ENCODE measurements at places on chromosomes 12 and 14. TPM values are rescaled to one million over a fixed set of nuclear protein-coding genes. Genes with fewer than 3 reads are reported as not detected.
A peak's percentile ranks its signal among the peaks of the same experiment; 100 is the strongest.

GRCh38 chr12:4780641-4781611 lies 60.7 kb downstream of the GALNT8 start:
- H3K4me3 ChIP-seq, result no peak overlapping the region
- no peaks in the 10 kb centered on the region for H3K4me1 ChIP-seq
- H3K27ac ChIP-seq, result no peak overlapping the region
- DNase-seq, result no peak

GRCh38 chr14:104576970-104577332 lies 2.6 kb upstream of the C14orf180 start:
- peak; percentile 92 for DNase-seq
- peak overlapping the region; percentile 96 for H3K27ac ChIP-seq
- no peaks in the 10 kb centered on the region for H3K36me3 ChIP-seq

GRCh38 chr14:100317912-100318808 lies 5.0 kb upstream of the SLC25A47 start:
- H3K27ac ChIP-seq, result no peak overlapping the region
- no peaks in the 10 kb centered on the region for H3K36me3 ChIP-seq
- DNase-seq, result peak; percentile 45
- H3K4me1 ChIP-seq, result no peaks in the 10 kb centered on the region

- H3K4me1 ChIP-seq, result peaks cover 18% of the 10 kb centered on the region
- H3K27ac ChIP-seq, result peak overlapping the region; percentile 91
- H3K27me3 ChIP-seq, result no peaks in the 10 kb centered on the region
- peak; percentile 89 for DNase-seq
- H3K36me3 ChIP-seq, result no peaks in the 10 kb centered on the region
These were observed 216.2 kb downstream of the TTC8 start for GRCh38 chr14:89040460-89041256.

DNA sequence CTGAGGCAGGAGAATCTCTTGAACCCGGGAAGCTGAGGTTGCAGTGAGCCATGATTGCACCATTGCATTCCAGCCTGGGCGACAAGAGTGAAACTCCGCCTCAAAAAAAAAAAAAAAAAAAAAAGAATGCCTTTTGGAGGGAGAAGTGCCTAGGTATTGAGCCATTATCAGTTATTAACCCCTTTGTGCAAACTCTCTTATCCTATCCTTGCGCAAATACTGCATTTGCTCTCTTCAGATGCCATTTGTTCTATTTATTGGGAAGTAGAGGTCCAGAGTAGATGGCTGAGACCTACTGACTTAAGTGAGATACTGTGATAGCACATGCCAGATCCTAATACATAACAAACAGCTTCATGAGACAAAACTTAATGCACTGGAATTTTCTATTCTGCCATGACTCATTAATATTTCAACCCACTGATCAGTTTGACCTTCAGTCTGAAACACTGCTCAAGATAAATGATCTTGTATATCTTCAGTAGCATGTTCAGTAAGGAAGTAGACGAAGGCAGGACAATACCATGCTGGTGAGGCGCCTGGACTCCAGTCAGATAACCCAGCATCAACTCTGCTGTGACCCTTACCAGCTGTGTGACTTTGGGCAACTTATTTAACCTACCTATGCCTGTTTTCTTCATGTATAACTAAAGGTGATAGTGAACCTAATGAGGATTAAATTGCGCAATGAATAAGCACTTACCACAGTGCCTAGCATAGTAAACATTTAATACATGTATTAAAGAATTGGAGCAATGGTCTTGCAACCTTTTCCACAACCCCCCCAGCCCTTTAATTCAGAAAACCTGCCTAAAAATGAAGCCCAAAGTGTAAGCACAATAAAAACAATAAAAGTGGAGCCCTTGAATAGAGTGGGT lies 5.7 kb upstream of the DNAAF2 start:
- no peak overlapping the region for H3K4me3 ChIP-seq
- DNase-seq, result peak; percentile 46
- H3K27me3 ChIP-seq, result no peaks in the 10 kb centered on the region
- peaks cover 28% of the 10 kb centered on the region for H3K36me3 ChIP-seq

- H3K36me3 ChIP-seq, result peaks cover 16% of the 10 kb centered on the region
- H3K4me1 ChIP-seq, result no peaks in the 10 kb centered on the region
- H3K4me3 ChIP-seq, result no peak overlapping the region
- no peak overlapping the region for H3K27ac ChIP-seq
- H3K27me3 ChIP-seq, result no peaks in the 10 kb centered on the region
- no peak for DNase-seq
These were observed 30.6 kb downstream of the ATG14 start for GRCh38 chr14:55381040-55381439.

DNA sequence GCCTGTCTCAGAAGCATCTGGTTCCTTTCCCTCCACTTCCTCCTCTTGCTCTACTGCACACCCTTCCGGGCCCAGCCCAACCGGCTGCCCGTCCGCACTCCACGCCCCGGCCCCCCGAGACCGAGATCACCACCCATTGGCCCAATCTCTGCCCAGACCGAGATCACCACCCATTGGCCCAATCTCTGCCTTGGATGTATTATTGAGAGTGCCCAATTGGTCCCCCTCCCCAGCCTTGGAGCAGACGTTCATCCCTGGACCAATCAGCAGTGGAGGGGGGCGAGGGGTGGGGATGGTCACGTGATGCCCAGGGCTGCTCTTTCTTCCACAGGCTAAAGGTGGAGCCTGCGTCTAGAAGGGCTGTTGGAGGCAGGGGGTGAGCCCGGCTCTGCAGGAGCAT lies 75.6 kb upstream of the TMEM132C start:
- no peak for DNase-seq
- no peak overlapping the region for H3K4me3 ChIP-seq
- H3K36me3 ChIP-seq, result no peaks in the 10 kb centered on the region
- H3K27ac ChIP-seq, result no peak overlapping the region

GRCh38 chr12:55654511-55655214 lies 18.0 kb downstream of the OR10P1 start:
- no peaks in the 10 kb centered on the region for H3K27me3 ChIP-seq
- no peaks in the 10 kb centered on the region for H3K36me3 ChIP-seq
- no peak overlapping the region for H3K4me3 ChIP-seq
- peaks cover 65% of the 10 kb centered on the region for H3K4me1 ChIP-seq

DNA sequence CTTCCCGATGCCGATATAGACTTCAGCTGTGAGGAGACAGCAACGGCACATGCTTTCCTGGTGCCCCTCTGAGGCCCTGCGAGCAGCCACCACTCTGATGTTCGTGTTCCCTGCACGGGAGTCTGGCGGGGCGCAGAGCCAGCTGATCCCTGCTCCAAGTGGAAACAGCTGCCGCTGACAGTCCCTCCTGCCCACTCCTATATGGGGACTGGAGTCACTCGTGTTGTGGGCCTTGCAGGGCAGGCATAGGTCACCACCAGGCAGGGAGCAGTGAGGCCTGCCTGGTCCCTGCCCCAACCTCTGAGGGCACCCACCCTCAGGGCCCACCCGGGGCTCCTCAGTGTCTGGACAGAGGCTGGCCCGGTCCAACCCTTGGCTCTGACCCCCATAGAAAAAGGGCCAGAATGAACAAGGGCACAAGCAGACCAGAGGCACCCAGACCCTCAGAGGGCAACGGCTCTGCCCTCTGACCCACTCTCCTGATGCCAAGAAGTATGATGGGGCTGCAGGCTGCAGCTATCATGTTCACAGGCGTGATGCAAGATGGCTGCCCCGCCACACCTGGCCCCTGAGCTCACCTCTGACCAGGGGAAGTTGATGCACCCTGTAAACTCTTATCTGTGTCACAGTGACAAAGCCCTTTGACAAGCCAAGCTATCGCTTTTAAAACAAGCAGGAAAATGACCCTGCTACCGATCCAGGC lies 181.6 kb downstream of the CALM1 start:
- no peak for DNase-seq
- no peaks in the 10 kb centered on the region for H3K27me3 ChIP-seq
- H3K36me3 ChIP-seq, result peaks cover 18% of the 10 kb centered on the region
- no peak overlapping the region for H3K4me3 ChIP-seq
- H3K27ac ChIP-seq, result no peak overlapping the region
- H3K4me1 ChIP-seq, result no peaks in the 10 kb centered on the region

GRCh38 chr14:67486890-67487289 lies 1.6 kb downstream of the TMEM229B start:
- DNase-seq, result no peak
- no peaks in the 10 kb centered on the region for H3K4me1 ChIP-seq
- H3K4me3 ChIP-seq, result no peak overlapping the region
- H3K27ac ChIP-seq, result no peak overlapping the region
- H3K27me3 ChIP-seq, result no peaks in the 10 kb centered on the region

- H3K27ac ChIP-seq, result no peak overlapping the region
- H3K36me3 ChIP-seq, result no peaks in the 10 kb centered on the region
- no peaks in the 10 kb centered on the region for H3K4me1 ChIP-seq
- no peaks in the 10 kb centered on the region for H3K27me3 ChIP-seq
- no peak overlapping the region for H3K4me3 ChIP-seq
These were observed 184.3 kb upstream of the C14orf180 start for GRCh38 chr14:104395276-104395675.

DNA sequence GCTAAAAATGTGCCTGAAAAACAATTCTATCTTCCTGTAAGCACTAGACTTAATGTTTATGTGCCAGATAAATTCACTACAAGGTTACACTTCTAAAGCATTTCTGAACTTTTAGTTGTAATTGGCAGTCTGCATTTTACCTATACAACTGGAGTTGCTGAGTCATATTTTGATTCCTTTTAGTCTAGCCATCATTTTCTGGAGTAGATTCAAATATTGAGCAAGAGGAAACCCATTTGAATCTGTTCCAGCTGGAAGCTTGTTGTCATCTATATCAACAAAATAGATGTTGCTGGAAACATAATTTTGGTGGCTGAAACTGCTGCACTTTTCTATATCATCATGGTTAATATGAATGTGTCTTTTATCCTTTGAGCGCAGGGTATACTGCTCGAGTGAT lies 122.2 kb upstream of the CCDC175 start:
- no peaks in the 10 kb centered on the region for H3K27me3 ChIP-seq
- DNase-seq, result no peak
- H3K4me3 ChIP-seq, result no peak overlapping the region

GRCh38 chr14:22463763-22464173 lies 125.3 kb downstream of the DAD1 start:
- H3K27me3 ChIP-seq, result no peaks in the 10 kb centered on the region
- no peak overlapping the region for H3K4me3 ChIP-seq
- no peak overlapping the region for H3K27ac ChIP-seq
- no peak for DNase-seq

GRCh38 chr12:113329022-113329790 lies 5.7 kb downstream of the SLC8B1 start:
- no peak overlapping the region for H3K27ac ChIP-seq
- H3K4me1 ChIP-seq, result no peaks in the 10 kb centered on the region
- H3K4me3 ChIP-seq, result no peak overlapping the region
- no peak for DNase-seq

DNA sequence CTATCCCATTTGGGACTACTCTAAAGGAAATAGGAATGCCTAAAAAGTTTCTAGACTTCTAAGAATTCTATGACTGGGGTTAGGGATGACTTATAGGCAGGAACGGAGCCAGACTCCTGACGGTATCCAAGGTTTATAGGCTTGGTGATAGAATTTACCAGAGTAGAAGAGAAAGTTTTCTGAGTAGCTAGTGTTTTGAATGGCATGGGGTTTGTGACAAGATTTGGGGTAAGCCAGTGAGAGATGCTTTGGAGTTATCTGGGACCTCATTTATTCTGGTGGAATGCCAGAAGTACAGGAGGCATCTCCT lies 444.6 kb downstream of the RAD51B start:
- no peaks in the 10 kb centered on the region for H3K36me3 ChIP-seq
- DNase-seq, result no peak
- H3K4me3 ChIP-seq, result no peak overlapping the region
- H3K27ac ChIP-seq, result peak overlapping the region; percentile 55
- peaks cover 11% of the 10 kb centered on the region for H3K4me1 ChIP-seq
- no peaks in the 10 kb centered on the region for H3K27me3 ChIP-seq

DNA sequence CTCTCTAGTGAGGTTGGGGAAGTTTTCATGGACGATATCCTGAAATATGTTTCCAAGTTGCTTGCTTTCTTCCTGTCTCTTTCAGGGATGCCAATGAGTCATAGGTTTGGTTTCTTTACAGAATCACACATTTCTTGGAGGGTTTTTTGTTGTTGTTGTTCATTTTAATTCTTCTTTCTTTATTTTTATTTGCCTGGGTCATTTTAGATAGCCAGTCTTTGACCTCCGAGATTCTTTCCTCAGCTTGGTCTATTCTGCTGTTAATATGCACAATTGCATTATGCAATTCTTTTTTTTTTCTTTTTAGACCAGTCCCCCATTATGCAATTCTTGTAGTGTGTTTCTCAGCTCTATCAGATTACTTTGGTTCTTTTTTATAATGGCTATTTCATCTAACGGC lies 338.9 kb downstream of the AEBP2 start:
- H3K36me3 ChIP-seq, result no peaks in the 10 kb centered on the region
- H3K4me1 ChIP-seq, result no peaks in the 10 kb centered on the region
- no peak overlapping the region for H3K27ac ChIP-seq
- no peak overlapping the region for H3K4me3 ChIP-seq
- no peaks in the 10 kb centered on the region for H3K27me3 ChIP-seq
- no peak for DNase-seq

- H3K4me3 ChIP-seq, result no peak overlapping the region
- no peaks in the 10 kb centered on the region for H3K4me1 ChIP-seq
- no peak overlapping the region for H3K27ac ChIP-seq
- no peaks in the 10 kb centered on the region for H3K36me3 ChIP-seq
- peak; percentile 60 for DNase-seq
- no peaks in the 10 kb centered on the region for H3K27me3 ChIP-seq
These were observed 15.1 kb upstream of the GRIP1 start for GRCh38 chr12:66693901-66694513.

DNA sequence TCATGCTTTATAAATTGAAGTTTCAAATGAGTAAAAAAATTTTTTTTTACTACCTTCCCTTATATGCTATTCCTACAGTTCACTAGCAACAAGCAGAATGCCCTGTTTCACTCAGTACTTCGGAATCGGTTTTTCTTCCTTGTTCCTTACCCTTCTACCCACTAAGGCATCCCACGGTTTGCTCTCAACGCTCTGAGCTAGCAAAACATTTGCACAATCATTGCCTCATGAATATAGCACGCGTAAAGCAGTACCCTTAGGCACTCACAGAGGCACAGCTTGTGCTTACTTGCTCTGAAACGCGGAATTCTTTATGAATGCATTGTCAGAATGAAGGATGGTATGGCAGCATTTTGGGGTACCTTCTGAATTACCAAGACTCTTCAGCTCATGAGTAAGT lies 45.0 kb downstream of the PPP1R13B start:
- H3K4me1 ChIP-seq, result no peaks in the 10 kb centered on the region
- no peak for DNase-seq
- no peaks in the 10 kb centered on the region for H3K27me3 ChIP-seq
- no peak overlapping the region for H3K27ac ChIP-seq
- no peak overlapping the region for H3K4me3 ChIP-seq
- no peaks in the 10 kb centered on the region for H3K36me3 ChIP-seq

- no peaks in the 10 kb centered on the region for H3K27me3 ChIP-seq
- H3K4me3 ChIP-seq, result no peak overlapping the region
- peaks cover 4% of the 10 kb centered on the region for H3K36me3 ChIP-seq
- no peak for DNase-seq
- H3K4me1 ChIP-seq, result no peaks in the 10 kb centered on the region
These were observed 36.3 kb downstream of the PRKAB1 start for GRCh38 chr12:119704065-119704747.

- no peak overlapping the region for H3K4me3 ChIP-seq
- peaks cover 5% of the 10 kb centered on the region for H3K27me3 ChIP-seq
- DNase-seq, result peak; percentile 5
- no peaks in the 10 kb centered on the region for H3K4me1 ChIP-seq
- H3K27ac ChIP-seq, result no peak overlapping the region
These were observed 20.1 kb upstream of the PAWR start for GRCh38 chr12:79710707-79711483.

Gene PABPN1
- polyA plus RNA-seq, result 125 TPM

Gene SALL2
- not detected for polyA plus RNA-seq

Gene APOLD1
- polyA plus RNA-seq, result 0.22 TPM

Gene TAS2R9
- polyA plus RNA-seq, result not detected

Gene PLCZ1
- not detected for polyA plus RNA-seq

Gene PPHLN1
- polyA plus RNA-seq, result 55.4 TPM

Gene KRT6B
- polyA plus RNA-seq, result not detected

Gene HOXC5
- not detected for polyA plus RNA-seq

Gene HOTAIR
- not detected for polyA plus RNA-seq

Gene GAS2L3
- polyA plus RNA-seq, result 2.2 TPM

Gene HAL
- polyA plus RNA-seq, result 0.31 TPM

All from small intestine (tissue), 16 donors.